CD4-positive, alpha-beta T cell treated with Interferon gamma for 1 hour (primary cell): ENCODE measurements at places on chromosomes 7 and 10.

DNA sequence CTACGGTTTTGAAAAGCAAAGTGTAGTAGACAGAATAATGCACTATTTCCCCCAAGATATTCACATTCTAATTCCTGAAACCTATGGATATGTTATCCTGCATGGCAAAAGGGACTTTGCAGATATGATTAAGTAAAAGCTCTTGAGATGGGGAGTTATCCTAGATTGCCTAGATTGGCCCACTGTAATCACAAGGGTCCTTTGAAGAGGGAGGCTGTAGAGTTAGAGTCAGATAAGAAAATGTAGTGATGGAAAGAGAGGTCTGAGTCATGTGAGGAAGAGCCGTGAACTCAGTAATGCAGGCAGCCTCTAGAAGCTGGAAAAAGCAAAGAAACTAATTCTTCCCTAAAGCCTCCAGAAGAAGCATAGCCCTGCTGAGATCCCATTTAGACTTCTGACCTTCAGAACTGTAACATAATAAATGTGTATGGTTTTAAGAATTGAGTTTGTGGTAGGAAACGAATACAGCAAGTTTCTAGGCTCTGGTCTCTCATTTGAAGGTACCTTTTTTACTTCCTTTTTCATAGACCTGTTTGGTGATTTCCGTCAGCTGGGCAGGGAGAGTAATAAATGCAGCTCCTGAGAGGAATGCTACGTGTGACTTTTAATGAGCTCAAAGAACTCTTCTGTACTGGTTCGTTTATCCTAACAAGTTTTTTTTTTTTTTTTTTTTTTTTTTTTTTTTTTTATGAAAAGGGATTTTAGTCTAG is 41.9 kb upstream of the NXPH1 start:
- no peak for DNase-seq

DNA sequence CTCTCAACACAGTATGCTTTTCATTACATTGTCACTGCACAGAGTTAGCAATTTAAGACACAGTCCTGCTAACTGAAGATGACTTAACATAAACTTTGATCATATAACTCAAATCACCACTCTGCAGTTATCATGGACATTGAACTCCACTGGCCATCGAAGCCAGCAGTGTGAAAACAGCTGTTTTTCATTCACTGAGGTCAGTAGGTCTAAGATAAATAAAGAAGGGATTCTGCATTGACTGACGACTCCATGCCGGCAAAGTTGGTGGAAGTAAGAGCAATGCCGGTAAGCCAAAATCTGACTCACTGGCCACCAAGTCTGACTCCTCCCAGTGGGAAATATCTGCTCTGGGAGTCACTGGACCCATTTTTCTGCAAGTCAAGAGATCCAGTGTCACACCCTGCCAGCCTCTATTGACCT is 449.9 kb upstream of the ANKRD30A start:
- DNase-seq, result no peak

GRCh38 chr7:27184337-27185012 is 557 bp downstream of the HOXA11 start:
- DNase-seq, result no peak

DNA sequence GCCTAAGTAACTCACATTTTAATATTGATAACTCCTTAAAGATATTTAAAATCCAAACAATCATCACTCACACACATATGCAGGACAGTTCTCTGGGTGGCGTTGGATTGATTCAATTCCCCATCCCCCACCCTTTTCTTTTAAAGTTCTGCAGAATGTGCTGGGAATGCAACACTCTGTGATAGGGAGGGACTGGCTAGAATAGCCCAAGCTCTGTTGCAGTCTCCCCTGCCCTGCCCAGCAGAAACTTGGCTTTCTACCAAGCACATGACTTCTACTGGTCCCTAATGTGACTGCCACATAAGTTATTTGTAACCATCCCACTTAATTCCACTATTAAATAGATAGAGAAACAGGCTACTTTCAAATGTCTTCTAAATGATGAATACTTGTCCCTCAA is 55.2 kb downstream of the TWIST1 start:
- DNase-seq, result no peak

DNA sequence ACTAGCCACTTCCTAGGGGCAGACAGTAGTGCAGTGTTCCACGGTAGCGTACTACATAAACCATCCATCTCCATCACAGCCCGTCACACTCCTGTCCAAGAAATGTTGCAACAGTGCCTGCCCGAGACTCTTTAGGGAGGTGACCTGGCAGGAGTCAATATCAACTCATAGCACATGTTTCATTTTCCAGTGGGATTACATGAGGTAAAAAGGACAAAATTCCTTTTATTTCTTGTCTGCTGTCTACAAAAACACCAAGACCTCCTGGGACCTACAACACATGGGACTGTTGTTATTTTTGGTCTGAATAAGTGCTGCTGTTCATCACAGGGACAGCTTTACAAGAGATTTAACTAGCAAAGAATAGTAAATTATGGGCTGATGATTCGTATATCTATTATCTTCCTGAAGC is 99.9 kb downstream of the MPP7 start:
- DNase-seq, result no peak

DNA sequence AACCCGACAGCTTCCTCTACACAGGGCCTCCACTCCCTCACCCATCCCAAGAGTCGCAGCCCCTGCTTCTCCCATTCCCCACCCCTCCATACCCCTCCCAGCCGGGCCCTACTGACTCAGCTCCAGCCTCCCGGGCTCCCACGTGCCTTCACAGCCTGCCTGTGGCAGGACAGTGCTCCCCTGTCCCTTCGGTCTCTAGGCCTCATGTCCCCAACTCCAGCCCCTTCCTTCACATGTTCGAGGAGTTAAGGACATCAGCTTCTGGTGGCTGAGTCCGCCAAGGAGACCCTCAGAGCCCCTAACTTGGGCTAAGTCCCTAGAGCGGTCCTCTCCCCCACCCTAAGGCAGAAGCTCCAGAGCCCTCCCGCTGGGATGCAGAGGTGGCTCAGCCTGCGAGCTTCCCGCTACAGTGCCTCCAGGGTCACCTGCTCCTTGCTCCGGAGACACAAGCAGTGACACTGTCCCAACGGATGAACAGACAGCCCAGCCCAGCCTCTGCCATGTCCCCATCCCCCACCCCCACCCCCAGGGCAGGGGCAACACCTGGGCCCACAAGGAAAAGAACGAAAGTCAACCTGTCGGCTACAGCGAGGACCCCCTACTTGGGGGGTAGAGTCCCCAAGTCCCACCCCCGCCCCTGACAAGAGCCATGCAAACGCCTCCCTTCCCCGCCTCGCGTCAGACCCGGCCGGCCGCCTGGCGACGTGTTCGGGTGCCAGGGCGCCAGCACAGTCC is 716 bp downstream of the SMARCD3 start:
- no peak for DNase-seq

- no peak for DNase-seq
Observed at GRCh38 chr7:99395616-99396327, 12.6 kb downstream of the PDAP1 start.

- no peak for DNase-seq
Observed at GRCh38 chr7:3682028-3682710, 381.1 kb downstream of the SDK1 start.

GRCh38 chr7:5231811-5232484 is 41.9 kb downstream of the WIPI2 start:
- peak; percentile 45 for DNase-seq

DNA sequence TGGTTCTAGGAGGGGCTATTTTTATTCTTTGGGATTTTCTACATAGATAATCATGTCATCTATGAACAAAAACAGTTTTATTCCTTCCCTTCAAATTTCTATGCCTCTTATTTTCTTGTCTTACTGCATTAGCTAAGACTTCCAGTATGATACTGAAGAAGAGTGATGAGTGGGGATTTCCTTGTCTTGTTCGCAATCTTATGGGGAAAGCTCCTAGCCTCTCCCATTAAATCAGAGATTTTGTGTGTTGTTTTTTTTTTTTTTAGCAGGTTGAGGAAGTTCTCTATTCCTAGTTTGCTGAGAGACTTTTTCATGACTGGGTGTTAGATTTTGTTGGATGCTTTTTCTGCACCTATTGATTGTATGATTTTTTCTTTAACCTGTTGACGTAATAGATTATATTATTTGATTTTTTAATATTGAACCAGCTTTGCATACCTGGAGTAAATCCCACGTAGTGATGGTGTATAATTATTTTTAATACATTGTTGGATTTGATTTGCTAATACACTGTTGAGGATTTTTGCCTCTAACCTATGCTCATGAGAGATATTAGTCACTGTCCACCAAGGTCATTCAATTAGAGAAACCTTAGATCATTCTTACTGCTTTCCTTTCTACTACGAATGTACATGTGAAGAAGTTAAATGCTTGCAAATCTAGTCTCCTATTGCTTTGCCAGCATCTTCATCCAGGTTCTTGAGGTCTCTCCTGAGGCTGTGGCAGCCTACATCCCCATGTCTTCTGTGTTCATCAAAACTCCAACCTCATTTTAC is 6.5 kb downstream of the ATP5F1C start:
- DNase-seq, result no peak

DNA sequence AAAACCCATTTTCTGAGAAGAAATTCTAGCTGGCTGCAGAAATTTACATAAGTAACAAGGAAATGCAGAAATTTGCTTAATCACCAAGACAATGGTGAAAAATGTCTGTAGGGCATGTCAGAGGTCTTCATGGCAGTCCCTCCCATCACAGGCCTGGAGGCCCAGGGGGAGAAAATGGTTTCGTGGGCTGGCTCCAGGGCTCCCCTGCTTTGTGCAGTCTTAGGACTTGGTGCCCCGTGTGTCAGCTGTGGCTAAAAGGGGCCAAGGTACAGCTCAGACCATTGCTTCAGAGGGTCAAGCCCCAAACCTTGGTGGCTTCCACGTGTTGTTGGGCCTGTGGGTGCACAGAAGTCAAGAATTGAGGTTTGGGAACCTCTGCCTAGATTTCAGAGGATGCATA is 215.9 kb downstream of the GPR158 start:
- DNase-seq, result no peak

DNA sequence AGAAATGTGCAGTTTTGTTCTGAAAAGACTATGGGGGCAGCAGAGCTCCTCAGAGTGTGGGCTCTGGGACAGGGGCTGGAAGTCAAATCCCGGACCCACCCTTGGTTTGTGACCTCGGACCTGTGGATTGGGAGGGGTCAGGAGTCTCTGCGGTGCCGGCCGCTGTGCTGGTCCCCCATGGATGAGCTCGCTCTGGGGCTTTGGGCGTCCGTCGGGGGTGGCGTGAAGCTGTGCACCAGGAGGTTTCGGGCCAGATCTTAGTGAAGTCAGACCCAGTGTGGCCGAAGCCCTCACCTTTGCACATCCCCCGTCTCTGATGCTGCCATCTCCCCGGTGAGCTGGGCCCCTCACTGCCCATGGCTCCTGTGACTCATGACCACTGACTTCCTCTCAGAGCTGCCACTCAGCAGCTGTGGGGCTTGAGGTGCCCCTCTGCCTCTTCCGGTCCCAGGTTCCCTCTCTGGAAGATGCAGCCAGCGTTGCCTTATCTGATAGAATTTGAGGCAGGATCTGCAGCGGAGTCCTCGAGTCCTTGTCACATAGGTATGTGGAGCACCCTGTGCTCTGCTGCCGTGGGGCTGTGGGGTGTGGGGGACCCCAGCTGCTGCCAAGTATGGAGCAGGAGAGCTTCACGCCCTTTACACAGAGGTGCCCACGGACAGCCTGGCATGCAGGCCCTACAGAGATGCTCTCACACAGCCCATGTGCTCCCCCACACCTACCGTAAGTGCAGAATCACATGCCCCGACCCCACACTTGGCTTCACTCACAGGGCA is 11.4 kb upstream of the SCART1 start:
- DNase-seq, result no peak

- DNase-seq, result no peak
Observed at GRCh38 chr7:2541291-2542010, 13.9 kb downstream of the BRAT1 start.

DNA sequence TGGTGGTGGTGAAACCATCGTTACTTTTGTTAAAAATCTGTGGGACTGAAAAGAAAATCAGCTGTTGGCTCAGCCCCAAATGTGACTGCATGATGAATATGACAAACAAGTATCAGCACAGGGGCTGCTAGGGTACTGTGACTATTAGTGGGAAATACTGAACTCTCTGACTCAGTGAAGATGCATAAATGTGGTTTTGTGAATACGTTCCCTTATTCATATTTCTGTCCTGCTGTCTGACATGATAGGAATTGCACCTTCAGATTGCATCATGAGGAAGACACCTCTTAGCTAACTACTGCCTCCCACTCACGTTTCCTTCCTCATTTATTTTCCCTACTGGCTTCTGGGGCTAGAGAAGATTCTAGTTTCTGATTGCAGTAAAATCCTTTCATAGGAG is 1.4 kb downstream of the CLEC5A start:
- DNase-seq, result peak; percentile 31

DNA sequence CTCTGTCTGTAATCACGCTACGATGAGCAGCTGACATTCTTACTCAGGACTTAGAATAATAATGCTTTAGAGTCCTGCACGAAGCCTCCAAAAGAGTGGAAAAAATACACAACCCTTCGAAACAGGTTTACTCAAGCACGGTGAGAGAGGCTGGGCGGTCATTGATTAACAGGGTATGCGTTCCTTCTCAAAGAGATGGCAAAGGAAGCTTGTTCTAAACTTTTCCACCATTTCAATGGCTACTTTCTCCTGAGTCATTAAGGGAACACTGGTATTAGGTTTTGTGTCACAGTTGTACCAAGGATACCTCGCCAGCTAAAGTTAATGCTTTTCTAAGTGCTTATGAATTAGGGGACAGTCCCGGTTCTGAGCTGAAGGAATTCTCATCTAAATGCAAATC is 141.9 kb upstream of the RHEB start:
- no peak for DNase-seq

DNA sequence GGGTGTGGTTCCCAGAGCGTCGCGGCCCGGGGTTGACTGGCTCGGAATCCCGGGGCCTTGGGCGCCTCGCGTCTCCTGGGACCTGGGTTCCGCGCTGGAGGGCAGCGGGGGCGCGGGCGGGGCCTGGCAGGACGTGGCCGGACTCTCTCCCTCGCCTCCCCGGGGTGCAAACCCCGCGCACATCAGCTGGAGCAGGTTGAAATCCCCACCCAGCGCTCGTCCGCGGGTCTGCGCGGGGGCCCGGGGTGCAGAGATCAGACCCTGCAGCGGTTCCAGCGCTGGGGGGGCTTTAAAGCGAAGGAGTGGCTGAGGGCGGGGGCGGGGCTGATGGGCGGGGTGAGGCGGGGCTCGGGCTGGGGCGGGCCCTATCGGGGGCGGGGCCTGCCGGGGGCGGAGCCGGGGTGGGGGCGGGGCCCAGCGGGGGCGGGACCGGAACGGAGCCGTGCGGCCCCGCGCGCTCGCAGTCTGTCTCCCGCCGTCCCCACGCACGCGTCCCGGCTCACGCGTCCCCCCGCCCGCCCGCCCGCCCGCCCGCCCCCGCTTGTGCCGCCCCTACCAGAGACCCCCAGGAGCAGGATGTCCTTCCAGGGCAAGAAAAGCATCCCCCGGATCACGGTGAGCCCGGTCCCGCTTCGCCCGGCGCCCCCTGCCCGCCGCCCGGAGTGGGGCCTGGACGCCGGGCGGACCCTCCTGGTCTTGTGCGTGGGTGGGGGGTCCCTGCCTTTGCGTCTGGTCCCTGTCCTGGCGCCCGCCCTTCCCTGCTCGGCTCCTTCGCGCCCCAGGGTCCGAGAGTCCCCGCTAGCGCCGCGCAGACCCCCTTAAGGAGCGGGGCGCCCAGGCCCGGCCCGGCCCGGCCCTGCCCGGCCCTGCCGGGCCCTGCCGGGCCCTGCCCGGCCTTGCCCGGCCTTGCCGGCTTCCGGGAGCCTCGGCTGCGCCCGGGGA is at the start of gene DPYSL4:
Gene DPYSL4, plus strand, starts transcription at position 461 of the 942 bp plus-strand sequence. Its CDS starts 116 bp downstream, at position 577.
- DNase-seq, result no peak

- no peak for DNase-seq
Observed at GRCh38 chr7:26388256-26388655, 96.6 kb downstream of the SNX10 start.
